ENCODE measurements at places on chromosomes 7 and 10.

DNA sequence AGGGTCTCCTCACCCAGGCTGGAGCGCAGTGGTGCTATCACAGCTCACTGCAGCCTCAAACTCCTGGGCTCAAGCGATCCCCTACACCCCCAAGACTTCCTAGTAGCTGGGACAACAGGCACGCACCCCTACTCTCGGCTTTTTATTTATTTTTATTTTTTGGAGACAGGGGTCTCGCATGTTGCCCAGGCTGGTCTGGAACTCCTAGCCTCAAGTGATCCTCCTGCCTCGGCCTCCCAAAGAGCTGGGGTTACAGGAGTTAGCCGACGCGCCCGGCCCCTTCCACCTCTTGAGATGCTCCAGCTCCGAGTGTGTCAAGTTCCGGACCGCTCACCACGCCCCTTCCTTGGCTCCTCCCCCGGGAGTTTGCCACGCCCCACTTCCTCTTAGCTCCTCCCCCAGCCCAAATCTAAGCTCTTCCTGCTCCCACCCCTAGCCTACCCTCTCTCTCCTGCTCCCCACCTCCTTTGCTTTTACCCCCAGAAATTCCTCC is 6.3 kb downstream of the NAT16 start:
- no peak for DNase-seq

- no peak for DNase-seq
Observed at GRCh38 chr10:54958844-54959243, 157.8 kb upstream of the PCDH15 start.

DNA sequence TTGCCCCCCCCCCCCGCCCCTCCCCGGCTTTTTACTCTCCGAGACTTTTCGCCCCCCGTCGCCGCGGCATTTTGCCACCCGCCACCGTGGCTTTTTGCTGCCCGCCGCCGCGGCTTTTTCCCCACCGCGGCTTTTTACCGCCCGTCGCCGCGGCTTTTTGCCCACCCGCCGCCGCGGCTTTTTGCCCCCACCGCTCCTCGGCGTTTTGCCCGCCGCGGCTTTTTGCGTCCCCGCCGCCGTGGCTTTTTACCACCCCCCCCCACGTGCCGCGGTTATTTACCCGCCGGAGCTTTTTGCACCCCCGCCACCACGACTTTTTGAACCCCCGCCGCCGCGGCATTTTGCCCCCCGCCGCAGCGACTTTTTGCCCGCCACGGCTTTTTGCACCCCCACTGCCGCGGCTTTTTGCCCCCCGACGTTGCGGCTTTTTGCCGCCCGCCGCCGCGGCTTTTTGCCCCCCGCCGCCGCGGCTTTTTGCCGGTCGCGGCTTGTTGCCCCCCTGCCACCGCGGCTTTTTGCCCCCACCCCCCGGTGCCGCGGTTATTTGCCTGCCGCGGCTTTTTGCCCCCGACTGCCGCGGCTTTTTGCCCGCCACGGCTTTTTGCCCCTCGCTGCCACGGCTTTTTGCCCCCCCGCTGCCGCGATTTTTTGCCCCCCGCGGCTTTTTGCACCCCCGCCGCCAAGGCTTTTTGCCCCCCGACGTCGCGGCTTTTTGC is 461.1 kb downstream of the ZNF33B start:
- no peak for DNase-seq

GRCh38 chr7:74280985-74281384 is 8.2 kb upstream of the CLIP2 start:
- no peak for DNase-seq

DNA sequence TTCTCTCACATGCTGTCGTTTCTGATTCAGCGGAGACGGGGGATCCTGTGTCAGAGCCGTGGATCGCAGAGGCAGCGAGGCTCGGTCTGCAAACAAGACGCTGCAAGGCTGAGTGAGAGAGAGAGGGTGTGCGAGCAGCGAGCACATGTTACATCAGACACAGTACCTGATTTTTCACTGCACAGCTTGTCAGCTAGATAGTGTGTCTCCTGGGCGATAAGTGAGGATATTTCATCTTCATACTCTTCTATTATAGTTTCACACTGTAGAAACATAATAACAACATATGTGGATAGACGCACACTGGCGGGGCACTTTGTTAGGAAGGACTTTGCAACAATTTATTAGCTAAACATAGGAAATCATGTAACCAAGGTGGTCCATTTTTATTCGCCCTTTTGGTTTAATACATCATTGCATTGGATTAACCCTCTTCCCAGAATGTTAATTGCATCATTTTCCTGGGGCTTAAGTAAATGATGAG is 39.5 kb downstream of the CNPY1 start:
- no peak for DNase-seq

GRCh38 chr10:88120075-88120474 is 256.6 kb downstream of the PTEN start:
- no peak for DNase-seq

DNA sequence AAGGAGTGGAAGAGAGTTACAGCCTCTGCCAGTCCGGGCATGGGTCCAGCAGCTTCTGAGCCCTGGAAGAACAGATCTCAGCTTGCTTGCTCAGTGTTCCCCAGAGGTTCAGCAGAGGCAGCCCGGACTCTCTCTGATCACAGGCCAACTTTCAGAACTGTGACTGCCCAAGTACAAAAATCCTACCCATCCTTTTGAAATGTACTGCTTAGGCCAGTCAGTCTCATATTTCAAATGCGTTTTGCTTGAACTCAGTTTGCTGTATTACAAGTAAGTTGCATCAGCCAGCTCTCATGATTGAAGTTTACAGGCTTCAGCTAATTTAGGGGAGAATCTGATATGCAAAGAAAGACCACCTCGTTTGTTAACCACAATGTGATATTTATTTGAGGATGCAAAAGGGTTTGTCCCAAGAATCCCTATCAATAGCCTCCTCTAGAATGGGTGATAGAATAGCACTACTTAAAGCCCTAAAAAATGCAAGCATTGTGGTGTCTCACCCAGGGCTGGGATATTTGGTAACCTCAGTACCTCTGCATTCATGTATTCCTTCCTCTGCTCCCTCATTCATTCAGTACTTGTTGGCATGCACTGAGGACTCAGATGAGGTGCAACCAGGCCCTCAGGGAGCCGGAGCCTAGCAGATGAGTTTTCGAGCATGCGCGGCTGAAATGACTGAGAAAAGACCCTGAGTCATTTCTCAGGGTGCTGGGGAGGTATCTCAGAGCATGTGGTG is 7.0 kb downstream of the AIMP2 start:
- DNase-seq: no peak

GRCh38 chr7:1939434-1940401 is 269.6 kb downstream of the ELFN1 start:
- no peak for DNase-seq

GRCh38 chr7:157496416-157497275 is 159.8 kb downstream of the DNAJB6 start:
- DNase-seq: no peak

- DNase-seq: no peak
Observed at GRCh38 chr7:129851174-129851573, 101.6 kb downstream of the UBE2H start.

DNA sequence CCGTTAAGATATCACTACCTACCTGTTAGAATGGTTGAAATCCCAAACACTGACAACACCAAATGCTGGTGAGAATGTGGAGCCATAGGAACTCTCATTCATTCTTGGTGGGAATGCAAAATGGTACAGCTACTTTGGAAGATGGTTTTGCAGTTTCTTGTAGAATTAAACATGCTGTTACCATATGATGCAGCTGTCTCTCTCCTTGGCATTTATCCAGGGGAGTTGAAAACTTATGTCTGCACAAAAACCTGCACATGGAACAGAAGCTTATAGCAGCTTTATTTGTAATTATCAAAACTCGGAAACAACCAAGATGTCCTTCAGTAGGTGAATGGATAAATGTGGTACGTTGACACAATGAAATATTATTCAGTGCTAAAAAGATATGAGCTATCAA is 199.5 kb downstream of the BICC1 start:
- no peak for DNase-seq

DNA sequence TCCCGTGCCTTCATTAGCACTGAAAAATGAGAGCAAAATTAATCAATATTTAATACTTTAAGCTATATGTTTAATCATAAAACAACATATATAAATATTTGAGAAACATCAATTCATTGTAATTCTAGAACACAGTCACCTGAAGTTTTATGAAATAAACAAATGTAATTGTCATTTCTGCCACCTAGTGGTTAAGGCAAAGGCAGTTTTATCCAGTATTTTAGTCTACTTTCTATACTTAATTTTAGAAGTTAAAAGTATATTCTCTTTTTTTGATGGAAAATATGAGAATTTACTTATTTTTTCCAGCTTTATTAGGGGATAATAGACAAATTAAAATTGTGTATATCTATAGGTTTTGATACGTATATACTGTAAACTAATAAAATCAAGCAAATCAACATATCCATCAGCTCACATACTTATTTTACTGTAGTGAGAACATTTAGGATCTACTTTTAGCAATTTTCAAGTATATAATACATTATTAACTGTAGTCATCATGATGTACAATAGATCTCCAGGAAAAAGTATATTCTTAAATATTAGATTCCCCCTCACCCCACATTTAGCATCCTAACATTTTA is 16.9 kb downstream of the PCGF6 start:
- no peak for DNase-seq

Measured in activated CD8-positive, alpha-beta memory T cell treated with anti-CD3 and anti-CD28 coated beads for 4 hours (primary cell).